Dermis lymphatic vessel endothelial cell (primary cell): ENCODE measurements at places on chromosomes 7 and 10. TPM values are rescaled to one million over a fixed set of nuclear protein-coding genes. Genes with fewer than 3 reads are reported as not detected.

The EBF3 gene
- 1.3 and 1.4 TPM in 2 replicates for total RNA-seq

The CD36 gene
- total RNA-seq: 217 and 326 TPM in 2 replicates

The DMBT1 gene
- total RNA-seq: not detected in 2 replicates

The MRPS16 gene
- total RNA-seq: 58.2 and 60.1 TPM in 2 replicates

The FFAR4 gene
- total RNA-seq: not detected in 2 replicates

The GHRHR gene
- not detected in 2 replicates for total RNA-seq

The TRIM50 gene
- not detected in 2 replicates for total RNA-seq

The GJD4 gene
- not detected in 2 replicates for total RNA-seq

The NEUROD6 gene
- not detected in 2 replicates for total RNA-seq

The HHEX gene
- 50.5 and 54.9 TPM in 2 replicates for total RNA-seq

The DDX56 gene
- total RNA-seq: 36.3 and 43.3 TPM in 2 replicates

The NOC3L gene
- 12.5 and 26.3 TPM in 2 replicates for total RNA-seq

The HOXA9 gene
- 2.6 and 3.8 TPM in 2 replicates for total RNA-seq

The NACAD gene
- total RNA-seq: 0.34 and 0.43 TPM in 2 replicates

The HOXA3 gene
- 2.8 and 5.4 TPM in 2 replicates for total RNA-seq

The TRDMT1 gene
- 5.1 and 5.9 TPM in 2 replicates for total RNA-seq

The ASB10 gene
- not detected in 2 replicates for total RNA-seq

The STEAP2 gene
- 0.22 and 0.52 TPM in 2 replicates for total RNA-seq

The CALCR gene
- total RNA-seq: not detected in 2 replicates

The ENTPD7 gene
- total RNA-seq: 17.2 and 22.9 TPM in 2 replicates

The TLX1 gene
- total RNA-seq: not detected in 2 replicates

The PVRIG gene
- total RNA-seq: 2.6 TPM in 1 of 2 replicates, not detected in the other

The KIAA1549 gene
- 1.7 and 2.6 TPM in 2 replicates for total RNA-seq

The CTAGE6 gene
- total RNA-seq: 0.17 TPM in 1 of 2 replicates, not detected in the other
